GM18507 (cell line): ENCODE measurements at places on chromosomes 12 and 14.

DNA sequence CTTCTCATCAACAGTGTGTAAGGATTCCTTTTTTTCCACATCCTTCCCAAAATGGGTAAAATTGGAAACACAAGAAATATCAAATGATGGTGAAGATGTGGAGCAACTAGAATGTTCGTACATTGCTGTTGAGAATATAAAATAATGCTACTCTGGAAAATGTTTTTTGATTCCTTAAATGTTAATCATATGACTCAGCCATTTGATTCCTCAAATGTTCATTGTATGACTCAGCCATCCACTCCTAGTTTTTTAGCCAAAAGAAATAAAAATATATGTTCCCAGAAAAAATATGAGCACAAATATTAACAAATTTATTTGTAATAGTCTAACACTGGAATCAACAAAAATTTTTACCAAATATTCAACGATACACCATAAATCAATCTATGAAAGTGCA lies 1108.6 kb downstream of the LRFN5 start:
- no peak for DNase-seq

DNA sequence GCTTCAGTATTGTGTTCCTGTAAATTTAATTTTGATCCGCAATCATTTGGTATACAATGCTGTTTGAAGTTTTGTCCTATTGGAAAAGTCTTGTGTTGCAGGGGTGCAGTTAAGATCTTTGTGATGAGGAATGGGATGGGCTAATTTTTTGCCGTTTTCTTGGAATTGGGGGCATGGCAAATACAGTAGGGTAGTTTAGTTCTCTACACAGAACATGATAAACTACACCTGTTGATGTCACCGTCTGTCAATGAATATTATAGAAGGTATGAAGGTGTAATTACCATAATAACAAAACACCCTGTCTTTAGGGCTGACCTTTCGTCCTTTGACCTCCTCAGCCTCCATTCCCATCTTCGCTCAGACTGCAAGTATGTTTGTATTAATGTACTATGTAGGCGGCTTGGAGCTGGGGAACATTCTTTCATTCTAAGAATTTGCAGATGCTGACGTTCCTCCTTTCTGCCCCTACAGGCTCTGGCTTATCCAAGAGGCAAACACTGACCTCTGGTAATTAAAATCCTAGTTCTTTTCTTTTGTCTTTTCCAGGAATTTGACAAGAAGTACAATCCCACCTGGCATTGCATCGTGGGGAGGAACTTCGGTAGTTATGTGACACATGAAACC lies 1.7 kb downstream of the DYNLL1 start:
- DNase-seq: no peak

DNA sequence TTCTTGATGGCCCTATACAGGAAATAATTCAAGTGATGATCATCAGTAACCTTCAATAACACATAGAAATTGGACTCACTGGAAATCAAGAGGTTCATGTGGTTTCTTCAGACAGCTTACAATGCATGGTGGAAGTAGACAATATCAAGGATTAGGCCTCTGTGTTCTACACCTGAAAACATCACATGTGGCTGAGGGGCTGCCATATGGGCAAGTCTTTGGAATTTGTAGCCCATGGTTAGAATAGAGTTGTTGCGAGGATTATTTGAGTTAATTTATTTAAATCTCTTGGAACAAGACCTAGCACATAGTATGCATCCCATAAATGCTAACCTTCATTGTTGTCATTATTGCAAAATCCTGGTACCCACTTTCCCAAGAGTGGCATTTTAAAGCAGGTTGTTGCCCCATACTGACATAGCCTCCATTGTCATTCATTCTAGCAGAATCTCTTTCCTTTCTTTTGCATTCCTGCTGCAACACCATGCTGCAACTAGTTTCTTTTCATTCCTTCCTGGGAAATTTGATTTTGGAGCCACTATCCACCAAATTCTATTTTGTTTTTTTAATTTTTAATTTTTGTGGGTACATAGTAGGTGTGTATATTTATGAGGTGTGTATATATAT lies 352.7 kb upstream of the NAV3 start:
- DNase-seq: no peak

DNA sequence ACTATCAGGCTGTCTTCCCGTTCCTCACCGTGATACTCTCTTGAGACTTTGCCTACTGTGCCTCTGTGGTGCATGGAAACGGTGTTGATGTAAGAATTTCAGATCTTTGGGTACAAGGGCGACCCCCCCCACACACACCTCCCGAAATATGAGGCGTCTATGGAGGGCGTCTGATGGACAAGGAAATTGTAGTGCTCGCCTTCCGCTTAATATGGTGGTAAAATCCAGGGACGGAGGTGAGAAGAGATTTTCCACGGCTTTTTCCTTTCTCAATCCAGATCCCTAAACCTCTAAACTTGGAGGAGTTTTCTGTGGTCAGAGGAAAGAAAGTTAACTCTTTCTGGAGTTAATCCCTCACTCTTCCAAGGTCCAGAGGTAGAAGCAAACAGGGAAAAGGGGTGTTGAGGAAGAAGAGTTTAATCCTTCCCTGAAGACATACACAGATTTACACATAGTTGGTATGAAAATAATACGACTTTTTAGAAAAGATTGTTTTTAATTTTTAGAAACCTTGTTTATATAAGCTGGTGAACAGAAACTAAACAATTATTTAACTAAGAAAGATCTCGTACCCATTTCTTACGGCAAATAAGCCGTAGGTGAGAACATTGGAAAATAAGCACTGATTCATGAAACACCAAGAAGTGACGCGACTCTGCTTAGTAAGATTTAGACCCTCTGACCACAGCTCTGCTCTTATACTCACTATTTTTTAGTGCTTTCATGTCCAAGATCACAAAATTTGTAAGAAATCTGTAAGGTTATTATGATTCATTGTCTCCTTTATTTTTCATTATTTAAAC lies 23.1 kb upstream of the RNASE12 start:
- DNase-seq: no peak

- peak; percentile 96 for DNase-seq
These were observed at the start of gene SLC35E3 for GRCh38 chr12:68745904-68746571. SLC35E3 (plus strand) TSS chr12:68746176; CDS start chr12:68746378, 202 bp downstream.

DNA sequence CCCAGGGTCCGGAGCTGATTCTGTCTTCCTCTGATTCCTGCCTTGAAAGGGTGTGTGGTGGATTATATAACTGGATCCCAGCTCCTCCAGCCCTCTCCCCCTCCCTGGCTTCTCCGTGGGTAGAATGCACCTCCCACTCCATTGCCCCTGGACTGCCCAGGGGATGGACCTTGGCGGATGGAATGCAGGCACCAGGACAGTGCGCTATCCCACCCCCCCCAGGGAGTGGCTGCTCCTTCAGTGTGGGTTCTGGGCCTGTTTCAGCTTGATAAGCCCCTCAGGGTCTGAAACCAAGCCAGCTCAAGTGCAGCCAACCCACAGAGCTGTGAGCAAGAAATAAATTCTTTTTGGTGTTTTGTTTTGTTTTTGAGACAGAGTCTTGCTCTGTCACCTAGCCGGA lies 112.4 kb upstream of the TMEM132D start:
- no peak for DNase-seq

- no peak for DNase-seq
These were observed 22.3 kb downstream of the MSRB3 start for GRCh38 chr12:65300679-65301349.
